ENCODE measurements at places on chromosomes 4 and X.

- DNase-seq: no peak
These were observed 16.1 kb downstream of the TNIP3 start for GRCh38 chr4:121148000-121148399.

GRCh38 chr4:63563288-63564014 is 845.8 kb downstream of the TECRL start:
- DNase-seq: peak; percentile 41

GRCh38 chr4:15232366-15233263 is 195.2 kb upstream of the C1QTNF7 start:
- no peak for DNase-seq

GRCh38 chr4:168859888-168860694 is 150.0 kb downstream of the CBR4 start:
- DNase-seq: no peak

- DNase-seq: no peak
These were observed 31.3 kb downstream of the CD38 start for GRCh38 chr4:15809466-15809865.

DNA sequence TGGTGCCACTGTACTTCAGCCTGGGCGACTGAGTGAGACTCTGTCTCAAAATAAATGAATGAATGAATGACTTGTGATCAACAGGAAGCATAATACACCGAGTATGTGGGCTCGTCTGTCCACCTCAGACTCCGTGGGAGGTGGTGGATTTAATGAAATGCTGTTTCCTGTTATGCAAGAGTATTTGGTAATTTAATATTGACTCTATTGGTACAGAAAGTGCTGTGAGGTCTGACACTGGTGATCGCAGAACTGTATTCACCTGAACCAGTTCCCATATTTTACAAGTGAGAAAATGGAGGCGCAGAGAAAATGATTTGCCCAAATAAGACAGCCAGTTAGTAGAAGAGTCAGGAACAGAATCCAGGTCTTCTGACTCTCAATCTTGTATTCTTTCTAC is 423.3 kb downstream of the RAPGEF2 start:
- DNase-seq: peak; percentile 39

GRCh38 chr4:124212815-124213630 is 499.5 kb downstream of the ANKRD50 start:
- DNase-seq: no peak

GRCh38 chr4:16264798-16265197 is 38.5 kb upstream of the TAPT1 start:
- DNase-seq: peak; percentile 51

- no peak for DNase-seq
These were observed 651 bp upstream of the SAP30 start for GRCh38 chr4:173370130-173370476.

DNA sequence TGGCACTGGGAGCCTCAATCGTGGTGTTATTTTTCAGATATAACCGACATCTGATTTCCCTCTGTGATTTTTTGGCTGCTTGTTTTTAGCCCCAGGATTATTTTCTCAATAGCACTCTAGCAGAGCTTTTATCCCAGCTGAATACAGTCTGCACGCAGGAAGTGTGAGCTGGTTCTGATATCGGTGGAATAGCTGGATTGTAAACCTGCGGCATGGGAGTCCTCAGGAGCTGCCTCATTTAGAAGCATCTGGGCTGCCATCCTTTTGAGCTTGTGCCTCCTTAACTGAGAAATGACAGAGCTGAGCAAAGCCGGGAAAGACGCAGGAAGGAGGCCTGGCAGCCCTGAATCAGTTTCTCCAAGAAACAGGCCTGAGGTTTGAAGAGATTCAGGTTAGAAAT is 28.4 kb upstream of the GRPEL1 start:
- no peak for DNase-seq

DNA sequence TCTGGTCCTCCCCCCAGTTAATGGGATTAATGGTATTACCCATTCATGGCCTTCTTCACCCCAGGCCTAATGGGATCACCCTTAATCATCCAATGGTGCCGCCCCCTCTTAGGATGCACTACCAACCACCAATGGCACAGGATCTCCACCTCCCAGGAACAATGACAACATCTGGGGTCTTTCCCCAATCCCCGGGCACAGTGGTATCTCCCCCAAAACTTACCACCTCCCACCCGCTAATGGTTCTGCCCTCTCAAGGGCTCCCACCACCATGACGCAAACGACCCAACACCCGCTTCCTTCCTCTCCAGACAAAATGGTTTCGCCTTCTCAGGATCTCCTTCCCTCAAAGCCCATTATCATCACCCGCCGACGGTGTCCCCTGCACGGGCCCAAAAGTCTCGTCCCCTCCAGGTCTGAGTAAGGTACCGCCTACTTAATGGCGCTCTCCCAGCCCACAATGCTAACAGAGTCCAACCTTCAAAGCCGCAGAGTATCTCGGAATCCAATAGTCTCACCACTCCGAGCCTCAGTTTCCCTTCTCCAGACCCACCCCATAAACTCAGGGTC is 458 bp downstream of the GRIPAP1 start:
- peak; percentile 12 for DNase-seq

DNA sequence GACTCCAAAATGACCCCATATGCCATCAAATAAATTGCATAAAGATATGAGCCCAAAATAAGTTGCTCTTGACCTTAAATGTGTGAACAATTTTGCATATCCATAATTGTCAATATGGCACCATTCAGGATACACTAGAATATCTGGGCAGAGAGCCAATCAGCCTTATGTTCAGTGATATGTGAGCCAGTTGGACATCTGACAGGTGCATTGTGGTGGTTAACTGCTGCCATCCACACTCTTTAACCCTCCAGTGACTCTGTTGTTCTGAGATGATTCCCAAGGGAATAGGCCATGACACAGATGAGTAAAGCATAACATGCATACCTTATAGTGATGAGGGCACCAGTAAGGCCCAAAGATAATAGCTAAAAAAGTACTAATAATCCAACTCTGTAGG is 500.1 kb downstream of the PCDH18 start:
- DNase-seq: peak; percentile 38

DNA sequence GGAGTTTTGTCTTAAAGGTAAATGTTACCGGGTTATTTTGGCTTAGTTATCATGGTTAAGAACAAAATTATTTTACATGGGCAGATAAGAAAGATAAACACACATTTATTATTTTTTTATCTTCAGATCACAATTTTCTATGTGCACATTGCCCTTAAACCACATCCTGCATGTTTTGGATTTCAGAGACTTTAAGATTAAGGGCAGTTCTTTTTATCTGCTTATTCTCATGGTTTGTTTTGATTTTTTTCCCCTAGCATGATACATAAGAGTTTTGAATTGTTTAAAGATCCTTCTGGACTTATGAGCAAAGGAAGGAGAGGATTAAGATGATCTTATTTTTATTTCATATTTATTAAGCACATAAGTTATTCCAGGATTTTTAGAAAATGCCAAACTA is 190.1 kb upstream of the BMP3 start:
- DNase-seq: no peak

DNA sequence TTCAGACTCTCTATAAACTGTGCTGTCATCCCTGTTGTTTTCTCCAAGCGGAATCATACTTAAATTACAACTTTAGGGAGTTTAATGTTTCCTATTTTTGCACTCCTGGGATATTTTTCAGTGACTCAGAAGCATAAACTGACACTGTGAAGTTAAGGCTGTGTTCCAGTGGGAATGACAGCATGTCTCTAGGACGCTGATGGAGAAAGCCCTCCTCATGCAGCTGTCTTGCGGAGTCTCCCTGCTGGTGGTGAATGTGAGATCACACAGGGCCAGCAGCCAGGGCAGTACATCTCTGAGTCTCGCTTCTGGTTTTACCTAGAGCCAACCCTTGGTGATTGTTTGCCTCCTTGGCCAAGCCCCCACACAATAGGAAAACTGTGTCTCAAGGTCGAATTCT is 53.3 kb downstream of the NFKB1 start:
- no peak for DNase-seq

- DNase-seq: peak; percentile 8
These were observed 35.2 kb upstream of the DDX60 start for GRCh38 chr4:168353746-168354145.

- DNase-seq: no peak
These were observed 86.8 kb downstream of the ZNF718 start for GRCh38 chr4:211033-211511.

DNA sequence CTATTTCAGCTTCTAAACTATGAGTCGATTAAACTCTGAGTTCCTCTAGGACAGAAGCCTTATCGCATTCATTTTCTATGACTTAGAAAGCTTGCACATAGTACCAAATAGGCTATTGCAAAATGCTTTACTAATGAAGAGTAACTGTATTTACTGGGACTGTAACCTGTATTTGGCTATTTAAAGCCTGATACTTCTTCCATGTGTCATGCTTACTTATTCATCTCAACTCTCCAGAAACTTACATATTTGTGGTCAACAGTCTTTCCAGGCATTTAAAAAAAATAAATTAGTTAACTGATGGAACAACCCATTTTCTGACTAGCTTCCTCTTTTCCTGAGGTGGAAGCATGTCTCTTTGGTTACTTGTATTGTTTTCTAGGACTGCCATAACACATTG is 467.9 kb downstream of the PCDH11X start:
- peak; percentile 38 for DNase-seq

DNA sequence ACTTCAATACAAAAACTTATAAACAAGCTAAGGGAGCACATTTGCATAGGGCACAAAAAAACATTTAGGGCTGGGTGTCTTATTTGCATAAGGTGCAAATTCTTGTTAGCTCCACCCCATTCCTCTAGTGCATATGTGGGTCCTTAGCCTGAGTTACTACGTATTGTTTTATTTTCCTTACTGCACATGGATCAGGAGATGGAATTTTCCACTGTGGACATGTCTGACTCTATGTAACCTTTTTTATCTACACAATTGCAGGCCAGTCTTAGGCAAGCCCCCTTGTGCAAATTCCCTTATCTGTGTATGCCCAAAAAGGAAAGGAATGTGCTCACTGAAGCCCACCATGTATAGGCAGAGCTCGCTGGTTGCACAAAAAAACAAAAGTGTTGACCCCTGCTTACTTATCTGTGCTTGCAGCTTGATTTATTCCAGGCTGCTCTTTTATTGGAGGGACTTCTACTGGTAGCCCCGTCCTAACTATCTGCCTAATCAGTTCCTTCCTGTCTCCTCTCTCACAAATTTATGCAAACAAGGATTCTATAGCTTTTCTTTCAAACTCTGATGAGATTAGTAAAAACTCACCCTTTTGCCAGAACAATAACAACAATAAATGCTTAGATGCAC is 359.0 kb upstream of the MAGEB16 start:
- DNase-seq: no peak

DNA sequence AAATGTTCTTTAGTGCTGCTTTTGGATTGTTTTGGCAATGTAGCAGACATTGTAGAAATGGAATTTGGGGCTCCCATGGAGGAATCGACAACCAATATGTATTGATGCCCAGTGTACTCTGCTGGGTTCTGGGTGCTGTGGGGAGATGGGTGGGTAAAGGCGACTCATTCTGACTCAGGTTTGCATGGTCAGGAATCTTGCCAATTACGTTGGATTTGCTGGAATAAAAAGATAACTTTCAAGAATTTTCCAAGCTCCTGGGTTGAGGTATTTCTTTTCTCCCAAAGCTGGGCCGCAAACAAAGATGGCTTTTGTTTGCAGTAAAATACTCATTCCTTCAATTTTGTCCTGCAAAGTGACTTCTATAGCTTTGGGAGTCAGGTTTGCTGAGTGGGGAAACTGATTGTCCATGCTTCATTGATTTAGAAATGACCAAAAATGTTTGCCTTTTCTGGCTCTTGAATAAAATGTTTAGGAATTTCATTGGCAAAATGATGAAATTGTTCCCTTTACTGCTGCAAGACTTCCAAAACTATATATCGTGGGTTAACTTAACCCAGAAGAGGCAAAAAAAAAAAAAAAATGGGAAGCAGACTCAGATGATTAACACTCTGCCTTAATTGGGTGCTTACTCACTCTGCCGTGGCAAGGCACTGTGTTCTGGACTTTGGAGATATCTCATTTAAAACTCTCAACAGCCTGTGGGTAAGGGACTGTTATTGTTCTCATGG is 57.0 kb downstream of the RTL9 start:
- no peak for DNase-seq

DNA sequence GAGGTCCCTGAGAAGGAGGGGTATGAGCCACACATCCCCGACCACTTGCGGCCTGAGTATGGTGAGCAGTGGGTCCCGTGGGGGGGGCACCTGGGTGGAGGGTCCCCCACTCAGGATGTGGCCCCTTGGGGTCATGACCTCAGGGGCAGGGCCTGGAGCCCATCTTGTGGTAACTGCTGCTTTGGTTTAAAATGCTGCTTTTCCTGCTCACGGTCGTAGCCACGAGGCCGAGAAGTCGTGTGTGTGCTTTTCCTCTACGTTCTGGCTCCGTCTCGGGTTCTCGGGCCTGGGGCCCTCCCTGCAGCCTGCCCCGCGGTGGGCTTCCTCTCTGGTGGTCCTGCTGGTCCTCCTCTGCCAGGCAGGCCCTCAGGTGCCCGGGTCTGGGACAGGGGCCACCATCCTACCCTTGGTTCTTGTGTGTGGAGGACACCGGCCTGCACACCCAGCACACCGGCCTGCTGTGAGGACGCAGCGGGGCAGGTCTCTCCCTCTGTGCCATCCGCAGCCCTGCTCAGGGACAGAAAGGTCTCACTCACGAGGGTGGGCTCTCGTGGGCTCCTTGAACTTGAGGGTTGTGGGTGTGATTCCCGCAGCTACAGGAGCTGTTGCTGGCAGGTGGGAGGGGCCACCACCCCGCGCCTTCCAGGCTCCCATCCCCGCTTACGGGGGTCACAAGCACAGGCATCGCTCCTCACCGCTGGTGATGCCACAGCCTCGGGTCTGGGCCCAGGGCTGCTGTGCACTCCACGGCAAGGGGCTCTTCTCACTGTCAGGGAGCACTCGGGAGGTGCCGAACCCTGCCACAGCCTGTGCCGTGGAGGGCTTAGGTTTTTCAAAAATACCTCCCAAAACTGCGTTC is 19.6 kb downstream of the UVSSA start:
- DNase-seq: no peak

- no peak for DNase-seq
These were observed 226.2 kb downstream of the HS6ST2 start for GRCh38 chrX:132732236-132732635.

DNA sequence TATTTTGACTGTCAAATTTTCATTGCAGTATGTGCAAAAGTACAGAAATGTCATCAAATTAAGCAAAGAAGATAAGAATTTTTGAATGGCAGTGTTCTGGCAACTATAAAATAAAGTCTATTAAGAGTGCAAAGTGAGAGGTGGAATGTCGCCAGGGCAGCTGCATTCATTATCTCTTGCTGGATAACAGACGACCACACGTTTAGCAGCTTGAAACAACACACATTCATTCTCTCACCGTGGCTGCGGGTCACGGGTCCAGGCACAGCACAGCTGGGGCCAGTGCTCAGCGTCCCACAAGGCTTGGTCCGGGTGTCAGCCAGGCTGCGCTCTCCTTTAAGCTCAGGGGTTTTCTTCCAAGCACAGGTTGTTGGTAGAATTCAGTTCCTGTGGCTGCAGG is 113.9 kb downstream of the GPR143 start:
- DNase-seq: no peak

- DNase-seq: peak; percentile 81
These were observed 782 bp upstream of the NEK1 start for GRCh38 chr4:169612871-169613859.

GRCh38 chr4:79466621-79467020 is 58.6 kb upstream of the GK2 start:
- DNase-seq: no peak

All from MCF 10A (cell line).